ENCODE measurements at places on chromosomes 1 and 21.

GRCh38 chr1:239858057-239858456 is 233.6 kb upstream of the FMN2 start:
- no peak for DNase-seq

DNA sequence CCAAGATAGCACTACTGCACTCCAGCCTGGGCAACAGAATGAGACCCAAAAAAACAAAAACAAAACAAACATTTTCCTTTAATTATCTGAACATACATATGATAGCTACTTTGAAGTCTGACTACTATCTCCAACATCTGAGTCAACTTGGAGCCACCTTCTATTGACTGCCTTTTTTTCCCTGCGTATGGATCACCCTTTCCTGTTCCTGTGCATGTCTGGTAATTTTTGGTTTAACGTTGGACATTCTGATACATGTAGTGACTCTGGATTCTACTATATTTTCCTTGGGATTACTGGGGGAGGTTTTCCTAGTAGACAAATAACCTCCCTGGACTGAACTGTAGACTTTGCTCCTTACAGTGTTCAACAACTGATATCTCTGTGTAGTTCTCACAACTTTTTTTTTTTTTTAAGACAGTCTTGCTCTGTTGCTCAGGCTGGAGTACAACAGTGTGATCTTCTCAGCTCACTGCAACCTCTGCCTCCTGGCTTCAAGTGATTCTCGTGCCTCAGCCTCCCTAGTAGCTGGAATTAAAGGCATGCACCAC is 70.3 kb downstream of the KIAA0319L start:
- no peak for DNase-seq

GRCh38 chr1:152190589-152190988 is 31.6 kb upstream of the RPTN start:
- DNase-seq, result no peak

DNA sequence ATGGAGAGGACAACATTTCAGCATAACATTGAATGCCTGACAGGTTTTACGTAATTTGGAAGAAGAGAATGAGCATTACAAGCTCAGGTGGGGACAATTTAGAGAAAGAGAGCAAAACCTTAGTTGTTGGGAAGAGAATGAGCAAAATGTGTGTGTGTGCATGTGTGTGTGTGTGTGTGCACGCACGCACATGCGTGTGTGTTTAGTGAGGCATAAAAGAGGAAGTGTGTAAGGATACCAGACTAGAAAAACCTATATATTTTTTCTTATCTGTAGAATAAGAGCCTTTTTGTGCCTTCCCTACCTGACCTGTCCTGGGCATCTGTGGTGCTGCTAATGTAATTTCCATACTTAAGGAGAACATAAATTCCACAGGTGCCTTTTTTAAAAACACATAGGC is 99.0 kb upstream of the PLXNA2 start:
- DNase-seq, result no peak

DNA sequence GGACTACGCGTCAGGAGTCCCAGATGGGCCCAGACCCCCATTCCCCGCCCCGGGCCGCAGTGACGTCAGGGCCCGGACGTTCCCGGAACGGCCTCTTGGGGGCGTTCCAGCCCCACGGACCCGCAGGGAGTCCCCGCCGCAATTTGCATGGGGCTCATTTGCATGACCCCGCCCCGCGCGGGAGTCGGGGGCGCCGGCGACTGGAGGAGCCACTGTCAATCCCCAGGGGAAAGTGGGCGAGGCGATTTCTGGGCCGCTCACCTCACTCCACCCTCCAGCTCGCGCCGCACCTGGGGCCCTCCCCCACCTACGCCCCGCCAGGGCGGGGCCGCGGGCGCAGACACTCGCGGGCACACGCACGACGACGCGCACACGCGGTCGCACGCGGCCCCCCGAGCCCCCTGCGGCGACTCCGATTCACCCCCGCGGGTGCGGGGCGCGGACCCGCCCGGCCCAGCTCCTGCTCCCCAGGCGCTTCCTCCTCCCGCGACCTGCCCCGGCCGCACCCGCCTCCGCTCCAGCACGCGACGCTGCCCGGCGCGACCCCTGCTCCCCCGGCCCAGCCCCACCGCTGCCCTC is 13.2 kb downstream of the AGRN start:
- peak; percentile 99 for DNase-seq

DNA sequence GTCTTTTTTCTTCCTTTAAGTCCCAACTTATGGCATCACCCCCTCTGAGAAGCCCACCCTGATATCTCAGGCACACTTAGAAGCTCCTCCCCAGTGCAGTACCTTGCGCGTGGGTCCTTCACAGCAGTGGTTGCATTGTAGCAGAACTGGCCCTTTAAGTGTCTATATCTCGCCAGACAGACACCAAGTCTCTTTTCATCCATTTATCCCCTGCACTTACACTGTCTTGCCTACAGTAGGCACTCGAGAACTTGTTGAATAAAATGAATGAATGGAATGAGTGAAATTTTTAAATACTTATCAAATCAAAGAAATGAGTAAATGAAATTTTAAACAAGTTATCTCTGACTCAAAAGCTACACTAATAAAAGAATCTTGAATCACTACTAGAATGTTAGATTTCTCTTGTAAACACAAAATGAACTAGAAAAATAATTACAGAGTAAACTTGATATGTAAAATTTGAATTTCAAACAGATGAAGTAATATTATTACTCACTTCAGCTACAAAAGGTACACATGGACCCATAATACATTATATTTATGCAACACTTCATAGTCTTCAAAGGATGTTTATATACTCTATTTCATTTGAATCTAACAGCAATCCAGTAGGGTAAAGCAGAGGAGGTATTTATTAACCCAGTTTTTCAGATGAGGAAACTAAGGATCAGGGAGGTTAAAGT is 54.7 kb upstream of the MAN1A2 start:
- peak; percentile 53 for DNase-seq

GRCh38 chr1:236370420-236370819 is 23.7 kb upstream of the EDARADD start:
- no peak for DNase-seq

GRCh38 chr1:54857746-54858561 is 29.0 kb downstream of the DHCR24 start:
- DNase-seq, result no peak

DNA sequence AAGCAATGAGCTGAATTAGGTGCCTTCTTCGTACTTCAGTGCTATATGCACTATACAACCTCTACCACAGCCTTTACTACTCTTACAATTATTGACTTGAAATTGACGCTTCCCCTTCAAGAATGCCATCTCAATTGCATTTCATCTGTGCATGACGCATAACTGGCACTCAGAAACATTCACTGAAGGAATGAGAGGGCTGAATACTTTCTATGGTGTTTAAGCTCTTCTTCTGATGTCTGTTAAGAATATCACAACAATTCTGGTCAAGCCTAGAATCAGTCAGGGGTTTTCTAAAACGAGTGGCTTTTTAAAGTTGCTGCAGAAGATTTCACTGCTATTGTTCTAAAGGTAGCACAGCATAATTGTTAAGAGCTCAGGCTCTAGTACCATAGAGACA is 11.5 kb downstream of the DENND1B start:
- no peak for DNase-seq

DNA sequence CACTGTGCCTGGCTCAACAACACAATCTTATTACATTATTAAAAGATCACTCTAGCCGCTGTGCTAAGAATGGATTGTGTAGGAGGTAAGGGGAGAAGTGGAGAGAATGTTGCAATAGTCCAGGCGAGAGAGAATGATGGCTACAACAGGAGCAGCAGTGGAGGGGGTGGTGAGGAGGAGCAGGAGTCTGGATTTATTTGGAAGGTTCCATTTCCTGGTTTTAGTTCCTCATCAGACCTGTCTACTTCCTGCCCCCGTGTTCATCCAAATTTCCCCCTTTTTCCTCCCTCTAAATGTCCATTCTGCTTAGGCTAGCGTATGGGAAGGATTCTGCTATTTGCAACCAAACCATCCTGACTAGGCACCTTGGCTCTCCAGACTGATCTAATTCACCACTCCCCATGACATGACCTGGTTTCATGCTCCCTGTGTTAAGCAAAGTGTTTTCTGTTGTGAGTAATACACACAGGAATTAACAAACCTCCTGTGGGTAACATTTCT is 35.1 kb upstream of the EYA3 start:
- no peak for DNase-seq

- DNase-seq, result no peak
Measured at GRCh38 chr1:153556348-153556747, 7.3 kb upstream of the S100A3 start.

GRCh38 chr1:156114919-156115513 is 505 bp downstream of the LMNA start:
- DNase-seq, result peak; percentile 84

DNA sequence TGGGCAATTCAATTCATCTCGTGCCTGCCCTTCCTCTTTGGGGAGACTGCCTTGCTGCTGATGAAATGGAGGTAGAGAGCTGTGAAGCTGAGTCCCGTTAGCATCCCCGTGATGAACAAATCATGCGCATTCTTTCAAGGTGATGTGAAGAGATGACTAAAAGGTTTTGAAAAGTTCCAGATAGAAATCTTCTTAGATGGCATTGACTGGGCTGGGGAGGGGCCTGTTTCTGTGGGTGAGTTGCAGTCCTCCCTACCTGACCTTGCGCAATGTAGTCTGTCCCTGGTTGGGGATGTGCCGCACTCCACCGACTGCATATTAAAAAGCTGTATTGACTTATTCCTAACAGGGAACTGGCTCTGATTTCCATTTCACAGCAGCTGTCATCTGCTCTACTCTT is 49.6 kb downstream of the ST6GALNAC3 start:
- DNase-seq, result no peak

DNA sequence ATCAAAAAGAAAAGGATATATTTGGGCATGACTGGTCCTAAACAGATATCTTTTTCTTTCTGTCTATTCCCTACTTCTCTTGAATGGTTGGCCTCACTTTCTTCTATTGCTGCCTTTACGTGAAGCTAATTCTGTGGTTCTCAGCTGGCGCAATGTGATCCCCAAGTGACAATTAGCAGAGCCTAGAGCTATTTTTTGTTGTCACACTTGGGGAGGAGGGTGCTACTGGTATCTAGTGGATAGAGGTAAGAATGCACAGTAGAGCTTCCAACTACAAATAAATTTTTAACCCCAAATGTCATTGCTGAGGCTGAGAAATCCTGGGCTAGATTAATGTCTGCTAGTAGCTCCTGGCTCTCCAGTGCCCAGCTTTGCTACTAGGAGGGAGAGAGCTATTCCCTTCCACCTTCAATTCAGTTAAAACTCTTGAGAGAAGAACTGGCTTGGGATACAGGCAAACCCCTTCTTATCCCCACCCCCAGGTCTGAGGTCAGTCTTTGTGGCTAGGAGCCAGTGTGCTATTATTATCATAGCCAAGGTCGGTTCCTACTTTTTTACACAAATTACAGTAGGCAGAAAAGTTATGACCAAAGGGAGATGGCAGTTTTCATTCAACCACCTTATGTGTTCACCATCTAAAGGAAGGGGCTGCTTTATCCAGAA is 102.1 kb downstream of the SNX7 start:
- no peak for DNase-seq

DNA sequence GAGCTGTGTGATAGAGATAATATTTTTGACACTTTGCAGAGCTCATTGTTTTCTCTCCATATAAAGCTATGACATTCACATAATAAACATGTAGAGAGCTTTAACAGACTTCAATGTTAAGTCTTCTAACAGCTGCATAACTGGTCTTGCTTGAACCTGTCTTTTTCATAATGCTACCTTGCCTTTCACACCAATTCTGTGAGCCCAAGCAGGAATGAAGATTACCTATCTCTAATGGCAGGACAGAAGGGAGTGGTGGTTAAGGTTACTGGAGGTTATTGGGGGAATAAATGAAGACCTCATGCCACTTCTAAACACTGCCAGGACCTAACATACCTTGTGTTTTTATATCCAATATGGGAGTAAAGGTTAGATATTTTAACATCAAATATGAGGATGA is 2.3 kb upstream of the CD55 start:
- DNase-seq, result no peak

DNA sequence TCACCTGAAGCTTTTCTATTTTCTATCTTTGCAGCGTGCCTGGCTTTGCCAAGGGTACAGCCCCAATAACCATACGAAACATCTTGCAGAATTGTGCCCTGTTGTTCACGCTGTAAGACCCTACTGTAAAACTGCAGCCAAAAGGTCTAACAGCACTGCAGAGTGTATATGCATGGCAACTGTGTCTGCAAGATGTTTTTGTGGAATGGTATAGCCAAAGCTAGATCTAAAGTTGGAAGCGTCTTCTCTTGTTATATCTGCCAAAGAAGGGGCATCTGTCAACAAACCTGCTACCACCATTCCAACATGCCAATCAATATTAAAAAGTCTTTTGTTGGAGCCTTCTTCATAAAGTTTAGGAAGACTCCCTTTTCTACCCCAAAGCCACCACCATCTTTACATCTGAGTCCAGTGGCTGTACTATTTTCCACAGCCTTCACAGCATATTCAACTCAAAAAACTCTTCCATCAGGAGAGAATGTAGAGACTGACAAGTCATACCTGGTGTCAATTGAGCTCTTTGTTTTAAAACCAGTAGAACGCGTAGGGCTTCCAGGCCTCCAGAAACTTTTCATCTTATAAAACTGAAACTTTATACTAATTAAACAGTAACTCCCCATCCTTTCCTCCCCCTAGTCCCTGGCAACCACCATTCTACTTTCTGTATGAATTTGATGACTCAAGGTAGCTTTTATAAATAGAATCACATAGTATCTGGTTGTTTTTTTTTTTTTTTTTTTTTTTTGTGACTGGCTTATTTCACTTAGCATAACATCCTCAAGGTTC is 40.0 kb downstream of the ZSCAN20 start:
- no peak for DNase-seq

DNA sequence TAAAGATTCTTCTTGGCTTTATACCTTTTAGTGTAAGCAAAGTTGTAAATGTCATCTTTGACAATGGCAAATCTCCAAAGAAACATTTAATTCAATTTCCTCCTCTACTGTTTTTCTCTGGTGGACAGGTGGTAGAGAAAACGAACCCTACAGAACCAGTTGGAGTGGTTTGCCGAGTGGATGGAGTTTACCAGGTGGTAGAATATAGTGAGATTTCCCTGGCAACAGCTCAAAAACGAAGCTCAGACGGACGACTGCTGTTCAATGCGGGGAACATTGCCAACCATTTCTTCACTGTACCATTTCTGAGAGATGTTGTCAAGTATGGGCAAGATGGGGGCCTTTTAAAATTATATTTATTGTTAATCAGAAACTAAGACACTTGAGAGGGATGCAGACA is 25.8 kb downstream of the UAP1 start:
- no peak for DNase-seq

GRCh38 chr21:45867041-45867666 is 114.4 kb upstream of the COL6A1 start:
- DNase-seq, result no peak

DNA sequence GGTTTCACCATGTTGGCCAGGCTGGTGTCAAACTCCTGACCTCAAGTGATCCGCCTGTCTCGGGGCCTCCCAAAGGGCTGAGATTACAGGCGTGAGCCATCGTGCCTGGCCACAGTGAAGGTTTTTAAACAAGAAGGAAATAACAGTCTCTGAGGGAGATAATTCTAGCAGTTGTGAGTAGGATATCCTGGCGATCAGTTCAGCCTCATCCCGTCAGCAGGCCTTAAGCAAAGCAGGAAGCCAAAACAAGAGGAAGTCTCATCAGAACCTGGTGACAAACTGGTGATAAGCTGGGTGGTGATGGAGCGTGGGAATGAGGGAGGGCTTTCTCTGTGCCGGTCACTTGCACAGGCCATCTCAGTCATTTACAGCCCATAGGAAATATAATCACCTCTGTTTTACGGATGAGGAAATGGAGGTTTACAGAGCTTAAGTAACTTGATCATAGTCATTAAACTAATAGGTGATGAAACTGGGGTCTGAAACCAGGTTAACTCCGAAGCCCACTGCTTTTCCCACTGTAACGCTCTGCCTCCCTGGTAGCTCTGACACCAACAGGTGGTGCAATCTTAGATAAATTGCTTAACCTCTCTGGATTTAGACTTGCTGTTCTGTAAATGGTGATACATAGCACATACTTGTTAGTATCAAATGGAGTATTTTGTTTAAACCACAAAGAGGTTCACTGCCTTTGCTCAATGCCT is 40.8 kb upstream of the A3GALT2 start:
- no peak for DNase-seq

Measured in H7 (cell line).